Activated CD8-positive, alpha-beta T cell treated with anti-CD3 and anti-CD28 coated beads, Interleukin-2, amount 10 ng/mL, durations not matched to agents 7 days and 5 days (primary cell): ENCODE measurements at places on chromosomes 5 and 9.

- DNase-seq = no peak
Measured at GRCh38 chr9:108212184-108212583, 643.6 kb downstream of the ACTL7B start.

- no peak for DNase-seq
Measured at GRCh38 chr5:159768243-159768642, 148.0 kb upstream of the ADRA1B start.

DNA sequence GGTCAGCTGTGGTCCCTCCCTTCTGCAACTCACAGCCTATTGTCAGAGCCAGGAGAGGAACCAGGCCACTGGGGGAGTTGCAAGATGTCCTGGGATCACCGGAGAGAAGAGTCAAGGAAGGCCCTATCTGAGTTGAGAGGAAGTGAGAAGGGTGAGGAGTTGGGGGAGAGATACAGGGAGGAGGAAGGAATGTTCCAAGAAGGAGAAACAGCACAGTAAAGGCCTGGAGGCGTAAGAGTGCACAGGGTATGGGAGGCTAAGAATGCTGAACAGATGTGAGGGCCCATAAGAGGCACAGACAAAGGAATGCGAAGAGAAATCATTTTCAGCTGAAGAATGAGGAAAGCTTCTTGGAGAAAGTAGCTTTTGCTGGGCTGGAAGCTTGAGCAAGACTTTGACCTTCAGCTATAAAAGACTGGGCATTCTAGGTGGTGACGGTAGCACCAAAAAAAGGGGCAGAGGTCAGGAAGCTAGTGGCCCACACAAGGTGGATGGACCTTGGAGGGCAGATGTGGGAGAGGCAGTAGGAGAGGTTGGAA lies 21.6 kb upstream of the CSF1R start:
- peak; percentile 9 for DNase-seq

DNA sequence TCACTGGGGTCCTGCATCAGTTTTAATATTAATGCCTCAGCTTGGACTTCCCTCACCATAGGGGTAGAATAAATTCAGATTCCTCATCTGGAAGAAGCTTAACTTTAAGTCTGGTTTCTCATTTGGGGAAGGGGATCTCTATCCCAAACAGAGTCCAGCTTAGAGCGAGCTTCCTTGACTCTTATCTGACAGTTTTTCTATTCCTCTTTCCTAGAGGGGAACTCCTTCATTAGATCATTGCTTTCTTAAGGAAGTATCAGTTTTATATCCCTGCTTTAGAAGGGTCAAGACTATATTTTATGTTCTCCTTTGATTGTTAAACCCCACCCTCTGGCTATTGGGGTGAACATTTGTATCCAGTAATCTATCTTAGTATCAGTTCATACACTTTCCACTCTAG lies 24.2 kb upstream of the CDC42SE2 start:
- no peak for DNase-seq

GRCh38 chr9:38000735-38001134 lies 68.3 kb downstream of the SHB start:
- DNase-seq = no peak

DNA sequence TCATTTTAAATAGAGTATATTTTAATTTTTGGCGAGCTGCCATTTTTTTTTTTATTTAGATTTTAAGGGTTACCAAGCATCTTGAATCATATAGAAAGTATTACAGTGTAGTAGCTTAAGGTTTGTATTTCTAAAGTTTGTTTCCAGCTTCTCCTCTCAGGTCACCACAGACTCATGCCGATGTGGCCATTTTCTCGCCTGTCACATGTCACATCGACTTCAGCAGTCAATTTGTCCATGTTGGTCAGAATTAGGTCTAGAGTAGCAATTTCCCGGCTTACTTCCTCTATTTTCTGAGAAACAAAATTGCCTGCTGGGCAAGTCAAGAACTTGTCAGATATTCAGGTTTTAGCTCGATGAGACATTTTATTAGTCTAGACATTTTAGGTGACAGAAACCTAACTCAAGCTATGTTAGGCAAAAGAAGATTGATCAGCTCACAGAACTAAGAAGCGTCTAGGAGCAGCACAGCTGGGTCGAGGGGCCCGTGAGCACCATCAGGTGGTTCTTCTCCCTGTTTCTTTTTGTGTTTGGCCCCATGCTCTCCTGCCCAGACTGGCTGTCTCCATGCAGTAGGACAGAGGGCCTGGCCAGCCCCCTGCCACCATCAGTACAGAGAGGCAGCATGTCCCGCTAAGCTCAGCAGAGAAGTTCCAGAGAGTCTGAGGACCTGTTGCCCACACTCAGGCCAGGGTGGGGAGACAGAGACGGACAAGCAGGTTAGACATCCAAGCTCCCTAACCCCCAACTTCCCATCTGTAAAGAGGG lies 48.4 kb upstream of the AFAP1L1 start:
- no peak for DNase-seq

DNA sequence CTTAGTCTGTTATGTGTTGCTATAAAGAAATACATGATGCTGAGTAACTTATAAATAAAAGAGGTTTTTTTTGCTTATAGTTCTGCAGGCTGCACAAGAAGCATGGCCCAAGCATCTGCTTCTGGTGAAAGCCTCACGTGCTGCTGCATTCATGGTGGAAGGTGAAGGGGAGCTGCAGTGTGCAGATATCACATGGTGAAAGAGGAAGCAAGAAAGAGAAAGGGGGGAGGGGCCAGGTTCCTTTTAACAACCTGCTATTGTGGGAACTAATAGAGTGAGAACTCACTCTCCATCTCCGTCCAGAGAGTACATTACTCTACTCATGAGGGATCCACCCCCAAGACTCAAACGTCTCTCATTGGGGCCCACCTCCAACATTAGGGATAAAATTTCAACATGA lies 12.5 kb upstream of the PARP8 start:
- no peak for DNase-seq

GRCh38 chr5:169299191-169299662 lies 1.7 kb downstream of the SLIT3 start:
- DNase-seq = no peak

DNA sequence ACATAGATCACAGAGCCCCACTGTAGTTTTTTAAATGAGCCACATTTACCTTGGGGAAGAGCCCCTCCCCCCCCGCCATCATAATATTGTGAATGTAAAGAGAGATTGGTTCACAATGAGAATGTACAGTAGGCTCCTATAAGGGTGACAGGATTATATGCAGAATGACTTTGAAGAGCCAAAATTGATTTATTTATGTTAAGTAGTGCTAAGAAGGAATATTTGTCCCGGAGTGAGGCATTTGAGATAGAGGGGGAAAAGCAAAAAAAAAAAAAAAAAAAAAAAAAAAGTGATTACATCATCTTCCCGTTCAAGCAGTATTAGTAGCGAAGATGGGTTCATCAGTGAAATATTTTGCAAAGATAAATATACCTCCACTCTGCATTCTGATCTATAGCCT lies 73.9 kb downstream of the PIK3R1 start:
- no peak for DNase-seq

DNA sequence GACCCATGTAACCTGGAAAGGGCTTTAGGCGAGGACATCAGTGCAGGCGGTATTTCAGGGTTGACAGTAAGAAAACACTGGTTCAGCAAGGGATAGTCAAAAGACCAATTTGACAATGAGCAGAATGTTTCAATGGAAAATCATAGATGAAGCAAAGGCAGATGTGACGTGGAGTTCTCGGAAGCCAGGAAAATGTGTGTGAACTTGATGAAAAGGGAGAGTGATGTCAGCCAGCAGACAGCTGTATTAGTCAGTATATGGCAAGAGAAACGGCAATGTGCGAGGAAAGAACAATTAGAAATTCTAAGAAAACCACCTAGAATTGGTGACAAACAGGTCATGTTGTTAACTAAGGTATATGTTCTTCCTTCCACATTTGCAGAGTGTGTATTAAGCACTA lies 503.9 kb upstream of the DAB2 start:
- DNase-seq = no peak

DNA sequence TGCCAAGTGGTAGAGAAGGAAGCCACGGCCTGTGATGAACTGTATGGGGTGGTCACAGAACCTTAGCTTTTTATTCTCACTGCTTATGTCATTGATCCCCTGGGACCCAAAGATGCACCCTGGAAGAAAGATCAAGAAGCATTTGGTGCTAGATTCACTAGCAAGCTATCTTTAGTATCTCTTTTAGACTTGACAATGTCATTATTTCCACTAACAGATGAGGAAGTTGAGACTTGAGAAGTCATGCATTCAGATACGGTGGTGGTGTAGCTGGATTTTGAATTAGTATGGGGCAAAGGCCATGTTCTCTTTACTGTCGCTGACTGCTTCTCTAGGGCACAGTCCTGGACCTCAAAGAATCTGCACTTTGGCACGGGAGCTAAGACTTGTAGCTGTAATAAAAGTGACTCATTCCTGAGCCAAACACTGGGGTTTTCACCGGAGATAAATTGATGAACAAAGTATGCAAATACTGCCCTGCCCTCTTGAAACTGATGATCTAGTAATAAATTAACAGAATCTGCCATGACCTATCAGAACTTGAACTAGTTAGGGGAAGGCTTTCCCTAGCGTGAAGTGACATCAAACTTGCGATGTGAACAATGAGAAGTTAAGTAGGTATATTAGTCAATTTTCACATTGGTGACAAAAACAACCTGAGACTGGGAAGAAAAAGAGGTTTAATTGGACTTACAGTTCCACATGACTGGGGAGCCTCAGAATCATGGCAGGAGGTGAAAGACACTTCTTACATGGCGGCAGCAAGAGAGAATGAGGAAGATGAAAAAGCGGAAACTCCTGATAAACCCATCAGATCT lies 5.4 kb downstream of the GDA start:
- no peak for DNase-seq
